ENCODE measurements at places on chromosomes 5 and 9. TPM values are rescaled to one million over a fixed set of nuclear protein-coding genes. Genes with fewer than 3 reads are reported as not detected.

The SPIN1 gene
- total RNA-seq: 88.0 TPM

The PRDM9 gene
- total RNA-seq: not detected

The ITK gene
- total RNA-seq: under 0.01 TPM

The MYOZ3 gene
- total RNA-seq: 0.47 TPM

The WDR31 gene
- 2.8 TPM for total RNA-seq

The SLC6A19 gene
- not detected for total RNA-seq

The RANBP3L gene
- total RNA-seq: under 0.01 TPM

The ADAMTS13 gene
- 3.3 TPM for total RNA-seq

All from bronchial smooth muscle cell (primary cell).